Transverse colon (tissue), 4 donors: ENCODE measurements at places on chromosomes 16 and 17. TPM values are rescaled to one million over a fixed set of nuclear protein-coding genes. Genes with fewer than 3 reads are reported as not detected.

The PYY gene
- 52.1 TPM for total RNA-seq

The METRN gene
- total RNA-seq = 47.2 TPM

The ACSM2A gene
- total RNA-seq = not detected

The ASB16 gene
- not detected for total RNA-seq

The DCTN5 gene
- total RNA-seq = 42.3 TPM

GRCh38 chr16:27698746-27699145, 148.8 kb downstream of the KATNIP start:
- no peaks in the 10 kb centered on the region for H3K27me3 ChIP-seq
- peaks cover 6% of the 10 kb centered on the region for H3K36me3 ChIP-seq
- no peaks in the 10 kb centered on the region for H3K4me1 ChIP-seq
- H3K27ac ChIP-seq = no peak overlapping the region

GRCh38 chr16:53052519-53053501, at the start of gene CHD9NB:
Gene CHD9NB, minus strand, starts transcription at chr16:53052897. Its CDS starts 8,739 bp downstream, at chr16:53044158.
- H3K36me3 ChIP-seq = no peaks in the 10 kb centered on the region
- H3K4me3 ChIP-seq = no peak within 1 kb of the TSS
- H3K27me3 ChIP-seq = no peaks in the 10 kb centered on the region
- H3K4me1 ChIP-seq = peaks cover 46% of the 10 kb centered on the region
- H3K27ac ChIP-seq = peak within 1 kb of the TSS; percentile 87
- peak; percentile 75 for DNase-seq

GRCh38 chr16:1141191-1141590, 11.7 kb upstream of the CACNA1H start:
- H3K27ac ChIP-seq = no peak overlapping the region
- no peaks in the 10 kb centered on the region for H3K36me3 ChIP-seq
- peaks cover 26% of the 10 kb centered on the region for H3K27me3 ChIP-seq
- H3K4me3 ChIP-seq = no peak overlapping the region
- no peaks in the 10 kb centered on the region for H3K4me1 ChIP-seq
- no peak for DNase-seq

DNA sequence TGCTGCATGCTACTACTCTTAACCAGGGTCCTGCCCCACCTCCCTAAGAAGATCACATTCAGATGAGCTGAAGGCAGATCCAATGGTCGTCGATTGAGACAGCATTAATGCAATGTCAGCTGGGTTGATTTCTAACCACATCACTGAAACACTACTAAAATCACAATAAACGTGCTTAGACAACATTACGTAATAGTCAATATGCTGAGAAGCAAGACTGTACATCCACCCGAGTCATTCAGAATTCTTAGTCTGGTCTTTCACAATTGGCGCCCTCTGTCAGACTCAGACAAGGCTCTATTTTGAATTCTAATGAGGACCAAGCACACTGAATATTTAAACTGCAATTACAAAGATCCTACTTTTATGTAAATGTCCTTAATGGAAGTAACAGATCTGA, 205.2 kb downstream of the STX8 start:
- H3K4me3 ChIP-seq = no peak overlapping the region
- H3K27ac ChIP-seq = no peak overlapping the region
- no peak for DNase-seq
- no peaks in the 10 kb centered on the region for H3K36me3 ChIP-seq
- no peaks in the 10 kb centered on the region for H3K4me1 ChIP-seq

GRCh38 chr17:55743103-55743679, 7.7 kb upstream of the PCTP start:
- DNase-seq = peak; percentile 57
- H3K36me3 ChIP-seq = no peaks in the 10 kb centered on the region
- H3K27ac ChIP-seq = no peak overlapping the region
- no peaks in the 10 kb centered on the region for H3K4me1 ChIP-seq
- H3K4me3 ChIP-seq = no peak overlapping the region

DNA sequence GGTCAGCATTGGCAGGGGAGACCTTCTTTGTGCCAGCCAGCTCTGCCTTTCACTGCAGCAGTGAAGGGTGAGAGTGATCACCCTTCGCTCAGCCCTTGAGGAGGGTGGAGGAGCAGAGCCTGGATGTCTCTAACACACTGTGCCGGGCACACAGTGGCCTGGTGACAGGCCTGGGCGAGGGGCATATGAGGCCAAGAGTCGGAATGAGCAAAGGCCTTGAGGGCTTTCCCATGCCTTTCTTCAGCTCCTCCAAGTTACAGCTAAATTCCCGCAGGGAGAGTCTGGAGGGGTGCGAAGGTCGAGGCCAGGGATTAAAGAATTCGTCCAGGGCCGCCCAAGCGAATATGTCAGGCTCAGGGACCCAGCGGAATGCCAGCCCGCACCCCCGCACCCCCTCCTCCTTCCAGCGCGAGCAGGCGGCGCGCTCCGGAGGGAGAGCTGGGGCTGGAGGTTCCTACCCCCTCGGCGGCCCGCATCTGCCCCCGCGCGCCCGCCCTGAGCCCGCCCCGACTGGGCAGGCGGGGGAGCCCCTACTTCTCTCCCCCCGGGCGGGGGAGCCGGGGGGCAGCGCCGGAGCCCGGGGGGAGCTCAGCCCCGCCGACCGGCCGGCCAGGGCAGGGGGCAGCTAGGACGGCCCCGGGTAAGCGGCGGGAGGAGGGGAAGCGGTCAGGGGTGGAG, at the start of gene RASL10B:
Gene RASL10B, plus strand, starts transcription at position 401 of the 678 bp plus-strand sequence. CDS start 3,546 bp downstream, outside the sequence.
- peaks cover 25% of the 10 kb centered on the region for H3K4me1 ChIP-seq
- H3K4me3 ChIP-seq = peak within 1 kb of the TSS; percentile 53
- no peak within 1 kb of the TSS for H3K27ac ChIP-seq
- no peaks in the 10 kb centered on the region for H3K36me3 ChIP-seq

DNA sequence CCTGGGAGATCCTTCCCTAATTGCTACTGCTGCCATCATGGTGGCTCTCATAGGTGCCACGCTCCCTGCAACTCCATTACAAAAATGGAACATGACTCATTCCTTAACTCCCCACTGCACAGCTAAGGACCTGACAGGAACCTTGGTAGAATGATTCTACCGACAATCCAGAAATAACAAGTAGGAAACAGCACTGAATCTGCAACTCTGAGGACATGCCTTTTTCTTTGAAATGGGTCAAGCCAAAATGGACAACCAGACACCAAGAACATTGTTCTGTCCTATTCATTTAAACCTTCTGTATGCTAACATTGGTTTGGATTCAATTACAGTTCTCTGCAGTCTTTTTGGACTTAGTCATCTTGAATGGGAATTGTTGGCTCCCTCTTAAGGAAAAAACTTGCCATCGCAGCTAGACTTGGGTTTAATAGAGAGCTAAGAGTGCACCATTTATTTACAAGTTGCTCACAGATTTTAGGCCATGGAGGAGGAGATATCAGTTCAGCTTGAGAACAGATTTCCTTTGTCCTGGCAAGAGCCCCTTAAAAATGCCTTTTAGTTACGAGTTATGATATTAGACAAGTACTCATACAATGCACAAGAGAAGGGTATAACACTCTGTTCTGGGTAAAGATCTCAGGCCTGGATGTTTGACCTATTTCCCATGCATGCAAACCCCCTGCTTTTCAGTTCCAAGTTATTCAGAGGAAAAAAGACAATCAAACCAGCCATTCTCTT, 20.9 kb upstream of the NSRP1 start:
- H3K4me1 ChIP-seq = peaks cover 6% of the 10 kb centered on the region
- H3K36me3 ChIP-seq = no peaks in the 10 kb centered on the region
- DNase-seq = no peak
- peaks cover 4% of the 10 kb centered on the region for H3K27me3 ChIP-seq
- H3K27ac ChIP-seq = no peak overlapping the region

DNA sequence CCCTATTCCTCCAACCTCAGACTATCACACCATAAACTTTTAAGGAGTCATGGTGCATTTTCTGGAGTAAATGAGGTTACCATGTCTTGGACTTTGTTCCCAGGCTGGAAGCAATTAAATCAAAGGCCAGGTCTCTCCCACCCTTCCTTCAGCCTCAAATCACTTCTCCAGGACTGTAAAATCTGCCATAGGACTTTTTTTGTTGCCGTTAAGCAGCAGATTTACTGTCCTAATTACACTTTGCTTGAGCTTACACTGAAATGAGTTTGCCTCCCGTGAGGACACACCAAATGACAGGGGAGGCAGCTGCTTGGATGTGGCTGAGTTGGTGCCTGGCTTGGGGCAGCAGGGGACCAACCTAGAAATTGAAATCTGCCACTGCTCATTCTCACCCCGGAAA, 14.7 kb downstream of the DCAKD start:
- peaks cover 19% of the 10 kb centered on the region for H3K4me1 ChIP-seq
- peak overlapping the region; percentile 65 for H3K27ac ChIP-seq

DNA sequence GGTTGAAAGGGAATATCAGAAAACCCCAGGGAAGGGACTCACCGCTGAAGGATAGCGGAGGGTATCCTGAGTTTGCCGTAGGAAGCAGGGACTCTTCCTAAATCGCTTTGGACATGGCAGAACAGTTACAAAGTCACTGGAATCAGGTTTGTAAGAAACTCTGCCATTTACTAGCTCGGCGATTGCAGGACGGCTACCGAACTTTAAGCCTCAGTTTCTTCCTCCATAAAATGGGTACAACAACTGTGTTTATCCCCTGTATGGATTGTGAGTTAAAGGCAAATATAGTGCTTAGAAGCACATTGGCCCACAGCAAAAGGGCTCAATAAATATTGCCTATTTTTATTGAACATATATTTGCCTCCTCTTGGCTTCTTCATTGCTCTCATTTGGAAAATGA, 90.6 kb downstream of the MAF start:
- H3K4me3 ChIP-seq = no peak overlapping the region
- no peaks in the 10 kb centered on the region for H3K4me1 ChIP-seq
- H3K36me3 ChIP-seq = no peaks in the 10 kb centered on the region
- H3K27ac ChIP-seq = no peak overlapping the region
- DNase-seq = no peak
- H3K27me3 ChIP-seq = no peaks in the 10 kb centered on the region
